Brain (organoid and tissue), 16 donors: ENCODE measurements at places on chromosomes 12 and 14.

DNA sequence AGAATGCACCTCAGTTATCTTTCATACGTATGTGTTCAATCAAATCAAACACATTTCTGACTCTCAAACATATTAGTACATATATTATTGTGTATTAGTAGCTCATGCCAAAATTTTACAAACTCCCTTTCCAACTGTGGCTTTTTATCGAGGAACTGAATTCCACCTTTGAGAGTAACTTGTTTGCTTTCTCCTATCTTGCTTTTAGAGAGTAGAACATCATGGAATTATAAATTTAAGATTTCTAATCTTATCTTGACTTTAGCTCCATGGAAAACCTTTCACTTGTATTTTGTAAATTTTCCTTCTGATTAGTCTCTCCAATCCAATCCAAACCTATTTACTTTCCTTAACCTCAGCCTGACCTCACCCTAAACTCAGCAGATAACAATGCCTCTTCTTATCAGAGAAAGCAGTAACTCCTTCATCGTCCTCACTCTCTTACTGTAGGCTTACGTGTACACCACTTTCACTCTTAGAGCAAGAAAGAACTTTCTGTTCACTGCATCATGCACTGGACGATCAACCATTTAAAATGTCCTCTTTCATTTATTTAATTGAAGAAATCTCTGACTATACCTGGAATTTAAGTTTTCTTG is 164.5 kb downstream of the TMTC3 start:
- DNase-seq, result no peak

- no peak for DNase-seq
Observed at GRCh38 chr12:4386801-4387200, 7.3 kb upstream of the FGF23 start.

GRCh38 chr12:25052196-25052913 is 103.5 kb upstream of the BCAT1 start:
- DNase-seq, result no peak

- no peak for DNase-seq
Observed at GRCh38 chr14:65153101-65153500, 50.8 kb upstream of the MAX start.

- DNase-seq, result peak; percentile 56
Observed at GRCh38 chr14:77707355-77707723, 484 bp downstream of the ALKBH1 start.

GRCh38 chr12:116474899-116475298 is 84.3 kb upstream of the MAP1LC3B2 start:
- no peak for DNase-seq

DNA sequence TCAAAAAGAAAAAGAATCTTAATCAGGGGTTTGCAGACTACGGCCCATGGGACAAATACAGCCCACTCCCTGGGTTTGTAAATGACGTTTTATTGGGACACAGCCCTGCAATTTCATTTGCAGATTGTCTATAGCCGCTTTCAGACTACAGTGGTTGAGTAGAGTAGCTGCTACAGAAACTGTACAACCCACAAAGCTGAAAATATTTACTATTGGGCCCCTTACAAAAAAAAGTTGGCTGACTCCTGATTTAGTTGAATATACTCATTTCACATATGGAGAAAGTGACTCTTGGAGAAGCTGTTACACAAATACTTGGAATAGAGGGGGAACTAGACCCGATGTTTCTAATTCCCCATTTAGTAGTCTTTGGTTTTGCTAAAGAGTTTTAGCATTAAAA is 162.5 kb upstream of the NOS1 start:
- no peak for DNase-seq

- DNase-seq, result no peak
Observed at GRCh38 chr12:54040148-54040494, 7.3 kb downstream of the HOXC5 start.

GRCh38 chr14:24310646-24311604 is at the start of gene LTB4R:
LTB4R (plus strand) TSS chr14:24311502; CDS start chr14:24315652, 4,150 bp downstream.
- DNase-seq, result peak; percentile 80
